ENCODE measurements at places on chromosomes 11 and 22.

- DNase-seq = peak; percentile 52
Observed at GRCh38 chr22:35219012-35219411, 38.3 kb upstream of the HMGXB4 start.

DNA sequence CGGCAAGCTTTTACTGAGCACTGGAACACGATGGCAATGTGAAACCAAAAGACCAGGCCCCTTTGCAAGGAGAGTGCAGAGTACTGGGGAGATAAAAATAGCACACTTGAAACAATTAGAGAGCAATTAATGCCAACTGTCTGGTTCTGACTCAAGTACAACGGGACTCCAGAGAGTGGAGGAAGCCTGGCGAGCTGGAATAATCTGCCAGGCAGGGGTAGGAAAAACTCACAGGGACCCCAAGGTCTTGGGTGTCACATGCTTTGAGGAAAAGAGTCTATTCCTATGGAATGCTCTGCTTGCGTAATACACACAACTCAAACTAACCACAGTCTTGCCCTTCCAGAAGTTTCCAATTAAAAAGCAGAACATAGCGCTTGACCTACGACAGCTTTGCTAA is 113.0 kb upstream of the CLMP start:
- peak; percentile 47 for DNase-seq

GRCh38 chr22:36333644-36334043 is 54.1 kb downstream of the MYH9 start:
- DNase-seq = no peak

DNA sequence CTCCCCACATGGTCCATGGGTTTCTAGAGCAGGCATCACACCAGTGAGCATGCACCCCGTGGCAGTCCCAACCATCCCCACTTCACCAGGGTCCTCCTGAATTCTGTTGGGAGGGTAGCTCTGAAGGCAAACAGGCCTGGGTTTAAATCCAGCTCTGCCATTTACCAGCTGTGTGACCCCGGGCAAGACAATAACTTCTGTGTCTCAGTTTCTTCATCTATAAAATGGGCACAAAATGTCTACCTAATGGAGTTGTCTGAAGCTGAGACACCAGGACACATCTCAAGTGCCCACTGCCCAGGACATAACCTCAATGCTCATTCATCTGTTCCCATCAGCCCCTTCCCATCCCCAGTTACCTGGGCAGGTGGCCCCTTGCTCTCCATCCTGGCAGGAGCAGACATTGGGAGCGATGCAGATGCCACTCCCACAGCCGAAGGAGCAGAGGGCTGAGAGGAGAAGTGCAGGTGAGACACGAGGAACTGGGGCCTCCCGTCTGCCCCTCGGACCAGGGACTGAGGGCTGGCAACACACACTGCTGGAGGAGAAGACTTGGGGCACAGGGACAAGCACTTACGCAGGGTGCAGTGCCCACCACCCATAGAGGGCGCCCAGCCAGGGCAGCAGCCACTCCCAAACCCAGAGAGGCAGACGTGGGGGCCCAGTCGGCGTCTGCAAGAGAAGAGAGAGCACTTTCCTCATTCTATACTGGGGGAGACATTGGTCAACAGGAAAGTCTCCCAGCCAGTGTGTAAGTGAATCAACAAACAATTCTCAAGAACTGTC is 4.0 kb downstream of the VWCE start:
- DNase-seq = no peak
